ENCODE measurements at places on chromosomes 4 and X.

DNA sequence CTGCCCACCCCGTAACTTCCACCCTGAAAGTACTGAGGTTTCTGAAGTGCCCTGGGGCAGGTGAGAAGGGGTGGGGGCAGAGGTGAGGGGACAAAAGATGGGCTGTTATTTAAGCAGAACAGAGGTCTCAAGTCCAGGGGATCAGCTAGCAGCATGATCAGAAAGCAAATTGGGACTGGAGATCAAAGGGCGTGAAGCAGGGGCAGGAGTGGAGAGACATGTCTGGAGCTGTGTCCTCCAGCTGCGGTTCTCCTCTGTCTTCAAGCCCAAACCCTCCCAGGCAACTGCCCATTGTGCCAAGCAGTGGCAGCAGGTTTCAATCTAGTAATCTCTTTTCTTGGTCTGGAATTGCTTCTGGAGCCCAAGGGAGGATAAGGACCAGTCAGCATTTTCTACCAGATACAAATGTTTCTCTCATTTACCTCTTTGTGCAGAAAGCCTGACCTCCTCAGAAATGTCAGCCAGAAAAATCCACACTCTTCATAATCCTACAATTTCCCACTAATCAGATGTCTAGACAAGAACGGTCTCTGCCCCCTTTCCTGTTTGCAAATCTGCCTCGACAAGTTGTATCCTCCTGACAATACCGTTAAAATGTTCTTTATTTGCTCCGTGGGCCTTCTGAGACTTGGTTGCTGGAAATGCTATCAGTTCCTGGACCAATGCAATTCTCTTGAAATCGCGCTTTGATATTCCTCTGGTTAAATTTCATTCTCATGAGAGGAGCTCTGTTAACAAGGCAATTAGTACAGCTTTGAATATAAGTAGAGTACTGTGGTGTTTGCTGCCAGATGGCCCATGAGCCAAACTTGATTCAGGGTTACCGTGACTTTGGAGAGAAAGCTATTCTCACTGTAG, 23.2 kb upstream of the RASL11B start:
- DNase-seq, result no peak

GRCh38 chr4:46844325-46844917, 64.6 kb downstream of the COX7B2 start:
- no peak for DNase-seq

DNA sequence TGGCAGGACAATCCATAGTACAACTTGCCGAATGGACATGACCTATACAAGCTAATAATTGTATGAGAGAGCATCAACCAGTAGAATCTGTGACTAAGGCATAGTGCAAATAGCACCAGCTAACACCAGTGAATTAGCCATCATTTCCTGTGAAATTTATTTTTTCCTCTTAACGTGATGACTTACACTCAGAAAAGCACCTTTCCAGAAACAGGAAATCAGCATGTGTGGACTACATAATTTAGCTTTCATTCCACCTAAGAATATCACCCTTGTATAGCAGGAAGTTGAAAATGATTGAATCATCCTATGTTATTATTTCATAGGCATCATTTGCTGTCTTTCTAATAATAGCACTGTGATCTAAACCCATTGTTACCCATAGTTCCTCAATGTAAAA, 1393.4 kb upstream of the PCDH7 start:
- DNase-seq, result no peak

- no peak for DNase-seq
Measured at GRCh38 chr4:6032249-6033244, 14.3 kb upstream of the C4orf50 start.

DNA sequence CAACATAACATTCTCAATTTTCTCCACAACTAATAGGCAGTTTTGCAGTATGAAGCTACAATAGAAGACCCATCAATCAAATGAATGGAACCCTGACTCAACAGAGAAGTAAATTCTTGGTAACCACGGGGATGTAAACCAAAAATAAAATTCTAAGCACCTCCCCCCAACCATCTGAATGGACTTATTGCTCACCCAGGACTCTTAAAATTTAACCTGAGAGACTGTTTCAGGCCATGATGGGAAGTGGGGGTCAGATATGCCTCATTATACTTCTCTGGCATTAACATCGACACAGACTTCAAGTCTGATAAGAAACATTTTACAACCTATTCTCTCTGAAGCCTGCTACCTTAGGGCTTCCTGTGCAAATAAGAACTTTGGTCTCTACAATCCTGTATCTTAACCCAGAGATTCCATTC, 620.9 kb downstream of the TLL1 start:
- no peak for DNase-seq

DNA sequence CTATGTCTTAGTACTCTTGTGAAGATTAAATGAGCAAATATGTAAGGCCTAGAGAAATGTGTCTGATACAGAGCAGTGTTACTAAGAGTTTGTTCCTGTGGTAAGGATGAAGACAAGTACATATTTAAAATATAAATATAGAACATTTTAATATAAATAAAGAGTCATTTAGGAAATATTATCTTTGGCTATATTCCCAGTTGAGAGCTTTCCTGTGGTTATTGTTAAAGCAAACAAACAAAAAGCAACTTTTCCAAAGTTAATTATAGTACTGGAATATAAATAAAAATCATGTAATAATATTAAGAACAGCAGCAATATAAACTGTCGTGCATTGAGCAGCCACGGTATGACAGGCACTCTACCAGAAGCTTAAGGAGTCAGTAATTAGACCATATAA, 472.5 kb downstream of the INPP4B start:
- no peak for DNase-seq

GRCh38 chr4:83662204-83662603, 126.3 kb downstream of the GPAT3 start:
- DNase-seq, result no peak

- no peak for DNase-seq
Measured at GRCh38 chr4:99669084-99669483, 11.5 kb upstream of the C4orf54 start.

- no peak for DNase-seq
Measured at GRCh38 chr4:129355516-129355915, 259.6 kb downstream of the C4orf33 start.

- no peak for DNase-seq
Measured at GRCh38 chr4:5615496-5616075, 92.8 kb downstream of the EVC2 start.

- no peak for DNase-seq
Measured at GRCh38 chr4:124997124-124997523, 284.6 kb upstream of the ANKRD50 start.

GRCh38 chrX:48696909-48697727, 584 bp downstream of the SUV39H1 start:
- DNase-seq, result no peak

DNA sequence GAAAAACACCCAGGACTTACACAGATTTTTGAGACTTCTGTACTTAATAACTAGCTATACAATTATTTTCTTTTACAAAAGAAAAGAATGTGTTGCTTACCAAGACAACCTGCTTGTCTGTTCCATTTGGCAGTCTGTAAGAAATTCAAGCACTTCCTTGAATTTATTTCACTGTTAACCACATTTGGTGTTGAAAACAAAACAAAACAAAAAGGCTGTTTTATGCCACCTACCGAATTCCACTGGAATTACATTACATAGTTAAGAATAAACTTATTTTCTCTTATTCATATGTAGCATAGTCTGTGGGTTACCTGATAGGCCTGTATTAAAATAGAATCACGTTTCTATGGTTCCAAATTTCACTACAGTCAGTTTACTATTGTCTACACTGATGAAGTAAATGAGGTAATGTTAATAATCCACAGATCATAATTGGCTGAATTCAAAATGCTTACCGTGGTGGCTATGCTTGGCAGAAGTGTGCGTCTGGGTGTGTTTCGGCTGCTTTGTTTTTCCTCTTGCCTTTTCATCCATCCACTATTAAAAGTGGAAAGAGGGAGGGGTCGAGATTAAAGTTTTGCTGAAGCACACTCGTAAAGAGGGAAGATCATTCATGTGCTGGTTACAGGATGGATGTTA, at the start of gene TLR1:
TLR1 (minus strand) TSS at position 138 of the 642 bp plus-strand sequence. CDS start 5,960 bp downstream, outside the sequence.
- no peak for DNase-seq

DNA sequence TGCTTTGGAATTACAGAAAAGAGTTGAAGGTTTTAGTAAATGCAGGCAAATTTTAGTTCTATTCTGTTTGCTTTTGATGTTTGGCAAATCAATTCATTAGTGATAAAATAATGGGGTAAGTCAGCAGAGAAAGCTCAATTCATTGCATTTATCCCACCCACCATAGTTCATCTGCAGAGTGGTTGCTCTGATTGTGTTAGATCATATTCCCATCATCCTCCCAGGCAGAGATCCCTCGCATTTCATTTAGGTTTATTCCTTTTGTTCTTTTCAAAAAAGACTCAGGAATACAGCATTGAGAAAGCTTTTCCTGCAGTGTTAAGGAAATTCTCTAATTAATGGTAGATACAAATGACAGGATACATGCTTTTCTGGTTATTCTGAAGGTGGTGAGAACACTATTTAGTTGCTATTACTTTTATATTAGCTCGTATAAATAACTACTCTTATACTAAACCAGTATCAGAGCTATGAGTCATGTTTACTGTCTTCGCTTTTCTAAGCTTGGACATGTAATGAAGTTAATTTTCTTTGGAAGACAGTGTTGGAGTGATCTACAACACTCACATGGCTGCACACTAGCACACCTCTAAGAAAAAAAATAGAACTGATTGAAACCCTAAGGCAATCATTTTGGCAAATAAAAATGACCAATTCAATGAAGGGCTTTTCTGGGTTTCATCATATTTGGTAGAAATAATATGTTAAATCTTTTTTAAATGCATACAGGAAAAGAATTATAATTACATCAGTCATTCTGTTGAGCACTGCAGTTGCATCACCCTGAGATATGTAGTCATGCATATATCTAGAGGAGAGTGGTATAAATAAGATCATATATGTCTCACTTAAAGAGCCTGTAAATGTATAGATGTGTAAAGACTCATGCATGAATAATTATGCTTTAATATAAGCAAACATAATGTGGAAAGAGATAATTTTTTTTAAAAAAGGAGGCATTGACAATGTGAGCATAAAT, 351.6 kb downstream of the PCDH7 start:
- DNase-seq, result no peak

DNA sequence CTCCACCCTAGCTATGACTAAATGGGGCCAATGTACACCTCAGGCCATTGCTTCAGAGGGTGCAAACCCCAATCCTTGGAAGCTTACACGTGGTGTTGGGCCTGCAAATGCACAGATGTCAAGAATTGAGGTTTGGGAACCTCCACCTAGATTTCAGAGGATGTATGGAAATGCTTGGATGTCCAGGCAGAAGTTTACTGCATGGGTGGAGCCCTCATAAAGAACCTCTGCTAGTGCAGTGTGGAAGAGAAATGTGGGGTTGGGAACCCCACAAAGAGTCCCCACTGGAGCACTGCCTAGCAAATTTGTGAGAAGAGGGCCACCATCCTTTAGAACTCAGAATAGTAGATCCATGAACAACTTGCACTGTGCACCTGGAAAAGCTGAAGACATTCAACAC, 284.1 kb downstream of the ANTXR2 start:
- no peak for DNase-seq

- no peak for DNase-seq
Measured at GRCh38 chr4:94491322-94491721, 39.6 kb downstream of the PDLIM5 start.

DNA sequence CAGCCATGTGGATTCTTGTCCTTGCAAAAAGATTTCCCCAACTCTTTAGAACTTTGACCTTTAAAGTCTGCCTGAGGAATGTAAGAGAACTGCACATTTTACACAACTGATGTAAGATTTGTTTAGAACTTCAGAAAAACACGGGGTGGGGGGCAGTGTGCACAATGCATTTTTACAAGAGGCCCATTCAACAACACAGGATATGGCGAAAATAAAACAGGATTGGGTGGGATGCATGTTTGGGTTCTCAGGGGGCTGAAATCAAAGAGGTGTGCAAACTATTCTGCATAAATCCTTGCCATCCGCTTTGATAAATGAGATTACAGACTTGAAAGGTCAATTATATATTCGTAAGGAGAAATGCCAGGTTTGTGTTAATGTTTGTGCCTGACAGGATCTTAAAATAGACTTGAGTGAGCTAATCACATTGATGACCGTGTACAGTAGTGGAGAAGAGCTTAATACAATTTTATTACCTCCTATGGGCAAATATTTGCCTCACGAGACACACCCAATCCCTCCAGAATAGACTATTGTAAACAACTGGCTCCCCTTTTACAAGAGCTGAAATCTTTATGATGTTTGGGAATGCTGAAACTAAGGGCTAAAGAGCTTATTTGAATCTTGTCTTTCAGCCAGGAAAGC, 184.1 kb upstream of the LEF1 start:
- no peak for DNase-seq

- DNase-seq, result no peak
Measured at GRCh38 chrX:148133105-148133725, 152.1 kb downstream of the FMR1NB start.

DNA sequence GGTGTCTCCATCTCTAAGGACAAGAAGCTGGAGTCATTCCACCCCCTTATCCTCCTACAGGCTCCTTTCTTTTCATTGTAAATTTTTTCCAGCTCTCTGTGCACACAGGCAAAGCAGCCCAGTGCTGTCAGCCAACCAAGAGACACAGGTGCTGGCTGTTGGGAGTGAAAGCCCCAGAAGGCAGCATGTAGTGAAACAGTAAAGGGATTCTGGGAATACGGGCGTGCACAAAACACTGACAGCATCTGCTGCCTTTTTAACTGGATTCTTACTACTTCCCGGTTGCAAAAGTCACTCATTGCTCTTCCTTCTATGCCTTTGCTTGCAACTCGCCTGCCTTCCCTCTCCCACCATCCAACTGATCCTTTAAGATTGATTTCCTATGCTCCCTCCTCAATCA, 208.6 kb upstream of the PRPS2 start:
- DNase-seq, result no peak

DNA sequence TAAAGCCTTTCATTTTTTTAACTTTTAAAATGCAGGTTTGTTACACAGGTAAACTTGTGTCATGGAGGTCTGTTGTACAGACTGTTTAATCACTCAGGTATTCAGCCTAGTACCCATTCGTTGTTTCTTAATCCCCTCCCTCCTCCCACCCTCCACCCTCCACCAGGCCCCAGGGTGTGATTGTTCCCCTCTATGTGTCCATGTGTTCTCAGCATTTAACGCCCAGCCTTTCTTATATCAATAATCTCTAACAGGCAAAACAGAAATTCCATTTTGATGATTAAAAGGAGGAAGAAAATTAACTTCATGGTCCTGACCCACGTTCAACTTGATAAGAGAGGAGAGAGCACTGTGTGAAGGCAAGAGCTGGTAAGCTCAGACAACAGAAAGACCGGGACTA, 75.1 kb downstream of the TSPAN5 start:
- no peak for DNase-seq

DNA sequence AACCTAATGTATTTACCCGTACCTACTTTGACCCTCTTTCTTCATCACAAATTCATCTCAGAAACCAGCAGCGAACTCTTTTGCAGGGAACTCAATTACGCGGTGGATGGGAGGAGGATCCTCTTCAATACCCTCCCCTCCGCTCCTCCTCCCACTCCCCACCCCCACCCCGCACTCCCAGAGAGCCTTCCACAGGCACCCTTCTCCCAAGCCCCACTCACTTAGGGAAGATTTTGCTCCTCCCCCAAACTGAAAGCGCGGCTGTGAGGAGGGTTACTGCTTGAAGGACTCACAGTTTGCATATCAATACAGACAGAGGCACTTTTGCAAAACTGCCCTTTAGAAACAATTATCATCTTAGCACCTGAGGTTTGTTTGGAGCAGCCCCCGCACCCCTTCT, 960 bp upstream of the IL1RAPL1 start:
- no peak for DNase-seq

- no peak for DNase-seq
Measured at GRCh38 chr4:8523175-8523574, 57.0 kb upstream of the GPR78 start.

Measured in cortex of kidney (tissue), 1 donor.